BJ (cell line): ENCODE measurements at places on chromosomes 4 and X. TPM values are rescaled to one million over a fixed set of nuclear protein-coding genes. Genes with fewer than 3 reads are reported as not detected.
A peak's percentile ranks its signal among the peaks of the same experiment; 100 is the strongest.

DNA sequence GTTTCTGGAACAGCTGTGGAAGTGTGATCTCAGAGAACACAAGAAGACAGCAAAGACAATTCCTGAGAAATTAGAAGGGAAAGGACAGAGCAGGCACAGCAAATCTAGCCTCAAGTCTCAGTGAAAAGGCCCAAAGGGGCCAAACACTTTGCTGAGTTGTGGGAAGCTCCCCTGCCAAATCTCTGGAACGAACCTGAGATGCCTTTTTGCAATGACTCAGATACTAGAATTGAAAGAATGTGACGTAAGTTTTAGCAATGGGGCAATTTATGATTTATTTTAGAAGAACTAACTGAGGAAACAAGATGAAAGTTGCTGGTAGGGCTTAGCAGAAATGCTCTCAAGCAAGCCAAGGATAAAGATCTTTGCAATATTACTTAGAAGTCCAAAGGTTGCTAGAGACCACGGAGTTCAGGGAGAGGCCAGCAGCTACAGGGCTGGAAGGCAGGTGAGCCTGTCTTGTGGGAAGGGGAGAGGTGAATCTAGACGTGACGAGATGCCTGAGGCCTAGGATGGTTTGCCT is 92.8 kb downstream of the AMELX start:
- DNase-seq, result peak; percentile 49

GRCh38 chr4:14644580-14645282 is 357.6 kb upstream of the CPEB2 start:
- no peak for DNase-seq

DNA sequence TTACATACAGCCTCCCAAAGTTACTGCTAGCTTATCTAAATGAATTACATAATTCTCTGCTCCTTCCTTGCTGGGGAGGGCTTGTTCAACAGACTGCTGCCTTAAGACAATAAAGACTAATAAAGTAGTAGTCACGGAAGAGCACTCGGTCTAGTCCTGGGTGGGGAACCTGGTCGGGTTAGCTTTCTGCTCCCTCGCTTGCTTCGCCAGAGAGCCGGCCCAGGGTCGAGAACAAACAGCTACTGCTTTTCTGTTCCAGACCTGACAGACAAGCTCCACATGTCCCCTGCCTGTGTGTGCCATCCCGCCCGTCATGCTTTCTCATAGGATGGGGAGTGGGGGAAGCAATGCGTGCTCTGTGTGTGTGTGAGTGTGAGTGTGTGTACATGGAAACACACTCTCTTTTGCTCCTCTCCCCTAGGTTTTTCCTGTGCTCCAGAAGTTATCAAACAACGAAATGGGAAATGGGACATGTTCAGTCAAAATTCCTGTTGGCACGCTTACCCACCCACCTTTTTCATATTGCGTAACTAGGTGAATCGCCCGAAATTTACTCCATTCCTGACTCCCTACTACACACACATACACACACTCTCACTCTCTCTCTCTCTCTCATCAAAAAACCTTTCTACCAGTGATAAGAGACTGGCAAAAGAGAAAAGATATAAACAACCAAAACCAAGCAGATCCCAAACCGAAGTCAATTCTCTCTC is 1.3 kb downstream of the NPY1R start:
- no peak for DNase-seq

GRCh38 chrX:109826954-109827708 is 94.1 kb upstream of the ACSL4 start:
- no peak for DNase-seq

DNA sequence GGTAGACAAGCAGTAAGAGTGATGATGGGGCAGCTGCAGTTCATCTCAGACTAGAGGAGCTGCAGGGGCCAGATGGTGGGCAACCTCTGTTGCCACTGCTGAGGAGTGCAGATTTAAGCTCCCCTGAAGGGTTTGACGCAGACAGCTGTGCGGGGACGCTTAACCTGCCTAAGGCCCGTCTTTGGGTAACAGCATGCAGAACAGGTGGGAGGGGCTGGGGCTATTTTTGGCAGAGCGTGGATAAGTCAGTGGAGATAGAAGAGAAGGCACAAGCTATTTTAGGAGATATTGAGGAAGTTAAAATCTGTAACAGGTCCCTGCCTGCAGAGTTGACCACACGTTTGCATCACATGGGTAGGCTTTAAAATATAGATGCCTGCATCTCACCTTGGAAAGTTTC is 10.5 kb downstream of the CD99 start:
- DNase-seq, result no peak

GRCh38 chr4:121304893-121305292 is 75.9 kb downstream of the QRFPR start:
- DNase-seq, result no peak

GRCh38 chrX:154719132-154719675 is 31.7 kb downstream of the GAB3 start:
- DNase-seq, result no peak

GRCh38 chr4:40976343-40976742 is 226.6 kb downstream of the NSUN7 start:
- DNase-seq, result no peak

TLR10 gene
- not detected in 2 replicates for polyA plus RNA-seq

FTHL17 gene
- not detected in 2 replicates for polyA plus RNA-seq

RASSF6 gene
- not detected in 2 replicates for polyA plus RNA-seq

SRPX2 gene
- 47.3 and 52.7 TPM in 2 replicates for polyA plus RNA-seq

FATE1 gene
- not detected in 2 replicates for polyA plus RNA-seq

IL2RG gene
- polyA plus RNA-seq, result 0.13 TPM in 1 of 2 replicates, not detected in the other

VSIG4 gene
- polyA plus RNA-seq, result not detected in 2 replicates

MAGEA9B gene
- not detected in 2 replicates for polyA plus RNA-seq
